ENCODE measurements at places on chromosomes 6 and 20.
A peak's percentile ranks its signal among the peaks of the same experiment; 100 is the strongest.

- no peak for DNase-seq
Observed at GRCh38 chr6:166987930-166988329, 11.3 kb upstream of the CEP43 start.

DNA sequence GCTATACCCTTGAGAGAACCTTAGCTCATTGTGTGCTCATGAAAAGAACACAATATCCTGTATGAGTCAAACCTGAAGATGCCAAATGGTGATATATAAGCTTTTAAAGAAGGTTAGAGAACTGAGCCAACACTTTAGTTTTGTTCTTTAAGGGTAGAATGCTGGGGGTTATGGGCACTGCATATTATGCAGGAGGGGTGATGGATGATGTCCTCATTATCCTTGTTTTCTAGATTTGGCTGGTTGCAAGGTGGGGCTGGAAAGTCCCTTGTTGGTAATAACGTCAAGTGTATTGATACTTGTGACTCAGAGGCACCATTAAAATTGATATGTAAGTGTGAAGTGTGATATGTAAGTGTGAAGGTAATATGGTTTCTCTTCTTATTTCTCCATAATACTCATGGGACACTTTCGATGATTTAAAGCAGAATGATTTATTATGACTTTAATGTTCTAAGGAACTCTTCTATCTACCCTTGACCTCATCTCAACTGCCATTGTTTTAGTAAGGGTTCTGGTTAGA, 113.7 kb upstream of the DTNBP1 start:
- no peak for DNase-seq

DNA sequence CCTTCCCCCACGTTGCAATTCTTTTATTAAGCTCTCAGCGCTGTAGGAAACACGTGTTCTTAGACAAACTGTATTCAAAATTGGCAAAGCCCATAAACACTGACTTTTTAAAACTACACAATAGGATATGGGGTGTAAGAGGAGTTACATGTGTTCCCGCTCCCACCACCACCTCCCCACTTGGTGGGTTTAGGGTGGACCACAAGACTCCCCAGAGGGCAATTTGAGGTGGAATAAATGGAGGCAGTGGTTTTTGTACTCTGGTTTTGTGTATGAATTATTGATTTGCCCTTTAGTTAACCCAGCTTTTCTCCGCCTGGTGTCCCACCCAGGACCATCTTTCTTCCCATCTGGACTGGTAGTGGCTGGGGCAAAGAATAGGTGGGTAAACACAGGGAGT, 3.7 kb downstream of the UQCC2 start:
- DNase-seq: no peak

GRCh38 chr20:62980380-62980960, 26.3 kb downstream of the BHLHE23 start:
- peak; percentile 84 for DNase-seq

GRCh38 chr6:164037171-164037870, 622.8 kb downstream of the QKI start:
- no peak for DNase-seq

GRCh38 chr6:28860581-28860980, 63.2 kb downstream of the TRIM27 start:
- DNase-seq: no peak

DNA sequence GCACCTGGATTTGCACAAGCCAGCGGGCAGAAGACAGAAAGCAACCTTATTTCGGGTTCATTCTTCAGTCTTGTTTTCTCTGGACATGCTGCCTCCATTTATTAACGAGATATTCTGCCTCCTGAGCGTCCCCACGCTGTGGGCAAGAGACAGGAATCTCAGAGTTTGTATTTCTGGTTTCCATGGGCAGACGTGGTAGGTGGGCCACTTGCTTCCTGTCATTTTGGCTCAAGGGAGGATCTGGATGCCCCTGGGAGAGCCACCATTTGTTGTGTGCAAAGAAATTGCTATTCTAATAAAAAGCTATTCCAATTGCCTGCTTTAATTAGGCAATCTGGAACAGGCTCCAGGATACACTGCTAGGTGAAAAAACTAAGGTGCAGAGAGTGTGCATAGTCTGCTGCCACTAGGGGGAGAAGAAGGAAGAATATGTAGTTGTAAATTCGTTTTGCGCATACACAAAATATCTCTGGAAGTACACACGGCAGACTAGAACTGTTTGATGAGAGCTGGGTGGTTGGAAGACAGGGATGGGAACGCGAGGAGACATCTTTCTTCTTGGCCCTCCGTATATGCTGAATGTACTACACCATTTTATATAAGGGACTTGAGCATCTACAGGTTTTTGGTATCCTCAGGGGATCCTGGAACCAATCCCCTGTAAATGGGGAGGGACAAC, 30.1 kb upstream of the SLC16A10 start:
- peak; percentile 52 for DNase-seq

GRCh38 chr6:53119772-53120409, 28.8 kb downstream of the GCM1 start:
- DNase-seq: peak; percentile 96

DNA sequence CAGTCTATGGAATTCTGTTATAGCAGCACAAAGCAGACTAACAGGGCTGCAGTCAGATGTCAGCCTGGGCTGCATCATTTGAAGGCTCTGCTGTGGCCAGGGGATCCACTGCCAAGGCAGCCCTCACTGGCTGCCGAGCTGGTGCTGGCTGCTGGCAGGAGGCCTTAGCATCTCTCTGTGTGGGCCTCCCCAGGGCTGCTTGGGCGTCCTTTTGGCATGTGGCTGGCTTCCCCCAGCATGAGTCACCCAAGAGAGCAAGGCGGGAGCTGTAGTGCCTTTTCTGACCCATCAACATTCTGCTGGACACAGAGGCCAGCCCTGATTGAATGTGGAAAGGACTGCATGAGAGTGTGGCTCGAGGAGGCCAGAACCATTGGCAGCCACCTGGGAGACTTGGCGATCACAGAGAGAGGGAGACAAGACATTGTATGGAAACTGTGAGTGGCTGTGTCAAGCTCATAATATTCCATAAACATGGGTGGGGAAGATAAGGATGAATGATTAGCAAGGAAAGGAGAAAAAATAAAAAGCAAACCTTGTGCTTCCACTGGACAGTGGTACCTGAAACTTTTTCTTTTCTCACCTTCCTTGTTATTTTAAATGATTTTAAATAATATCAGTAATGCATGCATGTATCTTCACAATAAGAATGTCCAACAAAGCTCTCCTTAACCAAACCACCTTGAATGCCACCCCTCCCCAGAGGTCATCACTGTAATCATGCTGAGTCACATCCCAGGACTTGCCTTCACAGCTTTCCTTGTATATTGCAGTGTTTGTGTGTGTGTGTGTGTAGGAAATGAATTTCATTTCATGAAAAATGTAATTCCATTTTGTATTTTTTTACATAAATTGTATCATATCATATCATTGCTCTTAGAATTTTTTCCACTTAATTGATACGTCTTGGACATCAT, 55.0 kb upstream of the VSX1 start:
- no peak for DNase-seq

DNA sequence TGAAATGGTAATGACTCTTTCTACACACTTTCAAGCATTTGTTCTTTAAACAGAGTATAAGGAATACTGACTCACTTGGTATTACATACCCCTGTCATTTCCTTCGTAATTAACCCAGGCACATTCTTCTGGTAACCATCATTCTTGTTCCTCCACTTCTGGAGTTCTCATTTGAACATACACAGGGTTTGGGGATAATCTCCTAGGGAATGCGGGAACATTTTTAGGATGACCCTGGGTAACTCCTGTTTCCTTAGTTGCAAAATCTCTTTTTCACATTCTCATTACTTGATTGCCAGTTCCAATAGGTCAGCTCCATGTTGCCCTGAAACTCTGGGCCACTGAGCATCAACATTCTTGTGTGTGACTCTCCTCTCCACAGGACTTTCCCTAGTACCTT, 51.5 kb upstream of the E2F3 start:
- no peak for DNase-seq

- DNase-seq: no peak
Observed at GRCh38 chr6:98548301-98548700, 286.1 kb upstream of the POU3F2 start.

- DNase-seq: peak; percentile 19
Observed at GRCh38 chr6:127900935-127901334, at the start of gene THEMIS. THEMIS (minus strand) TSS chr6:127901058; CDS start chr6:127900932, 126 bp downstream.

- peak; percentile 80 for DNase-seq
Observed at GRCh38 chr6:152981989-152982903, 595 bp downstream of the FBXO5 start.

DNA sequence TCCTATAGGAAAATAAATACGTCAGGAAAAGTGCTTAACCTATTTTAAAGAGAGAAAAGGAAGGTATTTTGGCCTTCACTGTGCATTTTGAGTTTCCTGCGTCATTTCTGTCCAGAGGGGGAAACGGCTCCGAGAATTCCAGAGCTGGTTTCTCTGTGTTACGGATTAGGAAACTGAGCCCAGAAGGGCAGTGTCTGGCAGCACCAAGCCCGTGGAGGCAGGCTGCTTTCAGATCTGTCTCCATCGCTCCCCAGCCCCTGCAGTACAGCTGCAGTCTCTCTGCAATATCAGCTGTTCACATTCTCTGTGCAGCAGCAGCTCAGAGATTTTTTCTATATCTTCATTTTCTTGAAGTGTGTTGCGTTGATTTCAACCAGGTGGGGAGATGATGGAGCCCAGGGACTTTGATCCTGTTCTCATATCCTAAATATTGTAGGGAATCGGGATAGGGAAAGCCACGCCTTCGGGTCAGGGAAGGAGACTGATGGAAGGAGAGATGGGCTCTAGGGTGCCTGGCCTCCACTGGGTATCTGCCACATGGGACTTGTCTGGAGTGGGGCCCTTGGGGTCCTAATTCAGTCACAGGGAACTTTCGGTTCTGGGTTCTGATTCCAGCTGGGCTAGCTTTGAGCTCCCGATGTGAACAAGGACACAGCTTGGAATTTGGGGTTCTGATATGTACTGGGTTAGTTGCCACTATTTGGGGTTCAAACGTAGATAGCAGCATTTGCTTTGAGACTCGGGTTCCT, 2.8 kb downstream of the ANKRD60 start:
- no peak for DNase-seq

- DNase-seq: no peak
Observed at GRCh38 chr6:81381382-81381916, 371.0 kb downstream of the TENT5A start.

GRCh38 chr6:88908598-88909548, 54.5 kb downstream of the RNGTT start:
- no peak for DNase-seq

DNA sequence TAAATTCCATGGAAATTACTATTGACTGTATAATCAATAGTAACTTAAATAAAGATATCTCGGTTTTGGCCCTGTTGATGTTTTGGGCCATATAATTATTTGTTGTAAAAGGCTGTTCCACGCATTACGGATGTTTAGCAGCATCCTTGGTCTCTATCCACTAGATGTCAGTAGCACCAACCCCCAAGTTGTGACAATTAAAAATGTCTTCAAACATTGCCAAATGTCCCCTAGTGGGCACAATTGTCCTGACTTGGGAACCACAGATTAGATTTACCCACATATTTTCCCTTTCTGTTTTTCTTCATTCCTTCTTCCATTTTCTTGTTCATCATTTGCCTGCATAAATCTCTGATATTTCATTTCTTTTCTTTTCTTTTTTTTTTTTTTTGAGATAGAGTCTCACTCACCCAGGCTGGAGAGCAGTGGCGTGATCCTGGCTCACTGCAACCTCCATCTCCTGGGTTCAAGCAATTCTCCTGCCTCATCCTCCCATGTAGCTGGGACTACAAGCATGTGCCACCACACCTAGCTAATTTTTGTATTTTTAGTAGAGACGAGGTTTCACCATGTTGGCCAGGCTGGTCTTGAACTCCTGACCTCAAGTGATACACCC, 13.6 kb upstream of the WFDC8 start:
- peak; percentile 66 for DNase-seq

DNA sequence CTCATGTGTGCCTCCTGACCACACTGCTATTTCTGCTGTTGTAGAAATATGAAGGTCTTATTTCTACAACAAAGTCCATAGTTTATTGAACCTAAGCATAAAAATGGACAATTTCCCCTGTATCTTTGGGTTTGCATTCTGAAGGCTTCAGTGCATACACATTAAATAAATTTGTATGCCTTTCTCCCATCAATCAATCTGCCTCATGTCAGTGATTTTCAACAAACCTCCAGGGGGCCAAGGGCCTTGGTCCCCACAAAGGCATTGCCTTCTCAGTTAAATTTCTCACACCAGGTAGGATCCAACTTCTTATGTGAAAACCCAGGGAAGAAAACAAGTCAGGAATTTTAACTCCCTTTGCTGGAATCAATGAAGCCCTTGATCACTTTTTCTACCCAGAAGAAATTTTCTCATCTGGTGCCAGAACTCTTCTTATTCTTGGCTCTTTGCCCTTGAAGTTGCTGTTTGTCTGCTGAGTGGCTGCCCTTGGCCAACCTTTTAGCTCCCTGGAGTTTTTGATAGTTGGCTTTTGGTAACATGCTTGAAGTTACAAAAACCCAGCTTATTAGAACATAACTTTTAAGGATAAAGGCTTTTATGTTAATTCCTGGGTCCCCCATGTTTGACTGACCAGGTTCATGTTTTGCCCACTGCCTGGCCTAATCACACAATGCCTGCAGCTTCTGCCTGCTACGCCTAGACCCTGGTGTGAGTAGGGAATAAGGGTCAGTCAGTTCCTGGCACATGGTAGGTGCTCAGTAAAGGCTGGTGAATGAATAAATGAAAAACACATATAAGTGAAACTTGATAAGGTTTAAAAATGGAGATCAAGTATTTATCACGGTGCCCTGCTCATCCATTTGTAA, 37.0 kb downstream of the SHLD1 start:
- peak; percentile 62 for DNase-seq

DNA sequence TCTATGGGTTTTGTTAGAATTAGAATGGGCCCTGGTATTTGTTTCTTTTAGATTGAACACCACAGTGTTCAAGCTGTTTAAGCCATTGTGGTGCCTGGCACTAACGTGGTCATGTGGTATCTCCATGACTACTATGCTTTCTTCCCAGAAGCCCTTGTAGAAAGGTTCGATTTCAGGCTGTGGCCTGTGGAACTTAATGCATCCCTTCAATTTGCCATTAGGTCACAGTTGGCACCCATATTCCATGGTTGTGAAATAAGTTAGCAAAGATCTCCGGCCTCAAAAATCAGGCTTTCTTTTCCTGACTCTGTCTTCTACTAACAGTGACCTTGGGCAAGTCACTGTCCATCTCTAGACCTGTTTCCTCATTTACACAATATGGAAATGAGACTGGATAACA, 31.3 kb upstream of the AAR2 start:
- DNase-seq: no peak

DNA sequence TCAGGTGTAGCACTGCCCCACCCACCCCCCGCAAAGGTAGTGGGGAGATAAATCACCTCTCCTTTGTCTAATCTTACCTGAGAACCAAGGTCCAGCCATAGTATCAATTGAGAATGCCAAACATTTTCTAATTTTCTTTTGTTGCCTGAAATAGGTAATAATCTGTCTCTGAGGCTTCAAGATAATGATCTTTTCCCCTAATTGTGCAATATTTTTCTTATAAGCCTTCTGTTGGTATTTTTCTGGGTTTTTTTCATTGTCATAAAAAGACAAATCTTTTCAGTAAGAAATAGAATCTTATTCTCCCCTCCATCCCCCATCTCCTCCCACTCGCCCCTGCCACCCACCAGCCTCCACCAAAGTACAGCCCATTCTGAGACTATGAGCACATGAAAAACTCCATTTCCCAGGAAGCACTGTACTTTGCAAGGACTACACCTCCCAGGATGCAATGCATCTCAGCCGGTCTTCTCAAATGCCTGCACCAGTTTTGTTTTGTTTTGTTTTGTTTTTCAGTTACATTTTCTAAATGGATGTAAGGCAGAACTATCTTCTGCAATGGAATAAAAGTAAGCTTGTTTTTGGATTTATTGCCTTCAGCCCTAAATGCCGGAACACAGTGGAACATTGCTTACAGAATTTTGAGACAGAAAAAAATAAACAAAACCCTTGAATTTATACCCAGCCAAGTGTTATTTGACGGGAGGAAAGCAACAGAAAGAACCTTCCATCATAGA, 268.0 kb downstream of the TFAP2A start:
- peak; percentile 78 for DNase-seq
